ENCODE measurements at places on chromosomes 16 and 17.
A peak's percentile ranks its signal among the peaks of the same experiment; 100 is the strongest.

DNA sequence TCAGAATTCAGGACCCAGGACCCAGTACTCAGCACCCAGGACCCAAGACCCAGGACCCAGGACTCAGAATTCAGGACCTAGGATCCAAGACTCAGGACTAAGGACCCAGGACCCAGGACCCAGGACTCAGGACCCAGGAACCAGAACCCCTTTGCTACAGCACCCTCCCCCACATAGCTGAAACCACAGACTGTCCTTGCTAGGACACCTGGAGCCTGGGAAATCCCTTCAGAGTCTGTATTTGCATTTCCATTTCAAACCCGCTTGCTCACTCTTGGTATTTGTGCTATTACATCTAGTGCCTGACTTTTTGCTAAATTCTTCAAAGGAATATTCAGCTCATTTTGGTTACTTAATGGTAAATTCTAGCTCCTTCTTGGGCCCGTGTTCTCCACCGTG, 275.8 kb upstream of the MAF start:
- no peaks in the 10 kb centered on the region for H3K36me3 ChIP-seq
- no peaks in the 10 kb centered on the region for H3K27me3 ChIP-seq
- no peaks in the 10 kb centered on the region for H3K4me1 ChIP-seq
- DNase-seq: no peak

DNA sequence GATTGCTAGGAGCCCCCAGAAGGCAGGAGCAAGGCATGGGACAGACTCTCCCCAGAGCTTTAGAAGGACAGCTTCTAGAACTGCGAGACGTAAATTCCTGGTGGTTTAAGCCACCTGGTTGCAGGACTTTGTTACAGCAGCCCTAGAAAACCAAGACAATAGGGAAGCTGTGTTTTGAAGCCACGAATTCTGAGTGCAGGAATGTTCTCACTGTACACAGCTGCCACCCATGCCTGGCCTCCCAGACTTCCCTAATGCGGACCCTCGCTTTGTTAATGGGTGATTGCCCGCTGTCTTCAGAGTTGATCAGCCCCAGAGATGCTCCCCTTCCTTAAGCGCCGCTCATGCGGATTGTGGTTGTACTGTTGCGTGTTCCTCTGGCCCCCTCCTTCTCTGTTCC, 177.1 kb downstream of the MSI2 start:
- H3K4me1 ChIP-seq: peaks cover 28% of the 10 kb centered on the region
- H3K4me3 ChIP-seq: no peak overlapping the region
- H3K36me3 ChIP-seq: no peaks in the 10 kb centered on the region
- H3K27me3 ChIP-seq: no peaks in the 10 kb centered on the region
- H3K27ac ChIP-seq: no peak overlapping the region
- DNase-seq: no peak

- peak overlapping the region; percentile 85 for H3K27ac ChIP-seq
- peak overlapping the region; percentile 98 for H3K4me3 ChIP-seq
- peaks cover 42% of the 10 kb centered on the region for H3K4me1 ChIP-seq
- no peak for DNase-seq
Observed at GRCh38 chr16:31108794-31109558, 790 bp downstream of the BCKDK start.

GRCh38 chr16:68517606-68518166, 21.4 kb upstream of the ZFP90 start:
- H3K27ac ChIP-seq: no peak overlapping the region
- H3K4me1 ChIP-seq: peaks cover 4% of the 10 kb centered on the region
- no peak for DNase-seq
- no peaks in the 10 kb centered on the region for H3K27me3 ChIP-seq

- no peaks in the 10 kb centered on the region for H3K36me3 ChIP-seq
- H3K27me3 ChIP-seq: no peaks in the 10 kb centered on the region
- DNase-seq: peak; percentile 58
- H3K4me3 ChIP-seq: peak overlapping the region; percentile 47
- H3K4me1 ChIP-seq: peaks cover 10% of the 10 kb centered on the region
Observed at GRCh38 chr17:59837308-59838051, 55.3 kb downstream of the TUBD1 start.

GRCh38 chr16:53872248-53873221, 168.6 kb downstream of the FTO start:
- no peak for DNase-seq
- H3K36me3 ChIP-seq: no peaks in the 10 kb centered on the region
- H3K4me3 ChIP-seq: no peak overlapping the region

- H3K4me1 ChIP-seq: peaks cover 11% of the 10 kb centered on the region
- no peaks in the 10 kb centered on the region for H3K36me3 ChIP-seq
- H3K27me3 ChIP-seq: no peaks in the 10 kb centered on the region
- H3K4me3 ChIP-seq: no peak overlapping the region
- no peak overlapping the region for H3K27ac ChIP-seq
Observed at GRCh38 chr17:78972507-78973105, 7.1 kb downstream of the LGALS3BP start.

DNA sequence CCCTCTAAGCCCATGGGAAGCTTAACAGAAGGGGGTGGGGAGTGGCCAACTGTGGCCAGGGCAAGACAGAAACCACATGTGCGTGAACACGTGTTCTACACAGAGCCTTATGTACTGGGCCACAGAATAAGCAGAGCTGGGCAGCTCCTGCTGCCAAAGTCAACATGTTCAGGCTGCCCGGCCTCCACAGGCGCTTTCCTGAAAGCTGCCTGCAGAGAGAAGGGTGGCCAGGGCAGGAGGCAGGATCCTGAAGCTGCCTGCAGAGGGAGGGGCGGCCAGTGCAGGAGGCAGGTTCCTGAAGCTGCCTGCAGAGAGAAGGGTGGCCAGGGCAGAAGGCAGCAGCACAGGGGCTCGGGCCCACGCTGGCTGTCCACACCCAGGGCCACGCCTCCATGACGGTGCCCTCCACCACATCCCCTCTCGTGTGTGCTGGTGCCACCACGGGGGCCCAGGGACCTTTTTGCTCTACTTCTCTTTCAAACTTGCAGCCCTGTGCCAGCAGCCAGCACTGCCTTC, 79.5 kb downstream of the ANKRD11 start:
- no peaks in the 10 kb centered on the region for H3K27me3 ChIP-seq
- peaks cover 94% of the 10 kb centered on the region for H3K4me1 ChIP-seq
- DNase-seq: peak; percentile 53
- peak overlapping the region; percentile 62 for H3K27ac ChIP-seq
- H3K4me3 ChIP-seq: no peak overlapping the region

- peaks cover 91% of the 10 kb centered on the region for H3K36me3 ChIP-seq
- H3K4me3 ChIP-seq: no peak overlapping the region
- H3K4me1 ChIP-seq: peaks cover 3% of the 10 kb centered on the region
- no peaks in the 10 kb centered on the region for H3K27me3 ChIP-seq
- no peak for DNase-seq
Observed at GRCh38 chr17:75814900-75815373, 29.3 kb downstream of the UNC13D start.

- H3K36me3 ChIP-seq: no peaks in the 10 kb centered on the region
- H3K27me3 ChIP-seq: no peaks in the 10 kb centered on the region
- H3K4me1 ChIP-seq: no peaks in the 10 kb centered on the region
Observed at GRCh38 chr17:55463600-55463999, 42.0 kb upstream of the MMD start.

DNA sequence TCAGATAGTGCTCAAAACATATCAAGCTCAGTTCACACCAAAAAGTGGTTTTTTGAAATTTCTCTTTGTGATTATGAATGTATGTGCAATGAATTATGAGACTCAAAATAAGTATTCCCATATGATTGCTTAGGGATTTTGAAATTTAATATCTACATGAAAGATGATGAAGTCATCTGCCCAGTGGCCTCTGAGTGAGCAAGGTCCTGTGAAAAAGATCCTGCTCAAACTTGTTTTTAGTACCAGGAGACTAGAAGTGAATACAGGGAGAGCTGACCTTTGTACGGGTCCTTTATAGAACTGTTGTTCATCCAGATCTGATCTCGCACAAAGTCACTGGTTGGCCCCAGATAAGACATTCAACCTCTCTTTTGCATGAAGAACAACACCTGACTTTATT, 151.9 kb upstream of the MAF start:
- H3K4me3 ChIP-seq: no peak overlapping the region
- H3K27me3 ChIP-seq: no peaks in the 10 kb centered on the region
- H3K36me3 ChIP-seq: no peaks in the 10 kb centered on the region
- H3K27ac ChIP-seq: no peak overlapping the region
- DNase-seq: no peak

DNA sequence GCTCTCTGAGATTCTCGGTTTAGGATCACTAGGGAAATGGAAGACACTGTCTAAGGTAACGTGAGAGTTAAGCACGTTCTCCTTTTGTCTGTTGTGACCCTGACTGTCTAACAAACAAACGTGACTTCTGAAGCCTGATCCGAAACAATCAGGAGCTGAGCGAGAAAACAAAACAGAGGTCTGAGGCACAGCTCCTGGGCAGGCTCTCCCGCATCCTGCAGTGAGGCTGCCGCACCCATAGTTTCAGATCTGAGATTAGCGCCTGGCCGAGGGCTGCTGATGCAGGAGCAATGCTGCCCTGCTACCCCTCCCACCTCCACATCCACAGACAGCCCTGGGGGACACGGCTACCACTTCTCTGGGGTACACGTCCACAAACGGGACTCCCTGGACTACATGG, 46.7 kb downstream of the RNF157 start:
- H3K4me3 ChIP-seq: no peak overlapping the region
- H3K4me1 ChIP-seq: peaks cover 34% of the 10 kb centered on the region
- no peaks in the 10 kb centered on the region for H3K27me3 ChIP-seq
- DNase-seq: no peak
- no peaks in the 10 kb centered on the region for H3K36me3 ChIP-seq
- no peak overlapping the region for H3K27ac ChIP-seq

DNA sequence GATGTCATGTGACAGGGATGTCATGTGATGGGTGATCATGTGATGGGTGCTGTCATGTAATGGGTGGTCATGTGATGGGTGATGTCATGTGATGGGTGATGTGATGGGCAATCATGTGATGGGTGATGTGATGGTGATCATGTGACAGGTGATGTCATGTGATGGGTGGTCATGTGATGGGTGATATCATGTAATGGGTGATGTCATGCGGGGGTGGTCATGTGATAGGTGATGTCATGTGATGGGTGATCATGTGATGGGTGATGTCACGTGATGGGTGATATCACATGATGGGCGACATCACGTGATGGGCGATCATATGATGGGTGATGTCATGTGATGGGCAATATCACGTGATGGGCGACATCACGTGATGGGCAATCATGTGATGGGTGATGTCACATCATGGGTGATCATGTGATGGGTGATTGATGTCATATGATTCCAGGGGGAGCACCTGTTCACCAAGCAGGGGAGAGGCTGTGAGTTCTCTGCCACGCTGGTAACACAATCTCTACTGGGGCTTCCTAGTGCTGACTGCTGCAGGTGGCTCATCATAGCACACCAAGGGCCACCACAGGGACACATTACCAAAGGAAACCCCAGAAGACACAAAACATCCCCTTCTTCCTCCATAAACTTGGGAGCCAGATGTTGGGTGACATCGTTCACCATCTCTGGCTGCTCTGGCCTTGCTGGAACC, 16.5 kb downstream of the CD300LB start:
- peaks cover 19% of the 10 kb centered on the region for H3K4me1 ChIP-seq
- H3K4me3 ChIP-seq: no peak overlapping the region
- no peaks in the 10 kb centered on the region for H3K36me3 ChIP-seq
- H3K27ac ChIP-seq: no peak overlapping the region
- no peaks in the 10 kb centered on the region for H3K27me3 ChIP-seq

- no peak overlapping the region for H3K4me3 ChIP-seq
- H3K4me1 ChIP-seq: no peaks in the 10 kb centered on the region
- no peaks in the 10 kb centered on the region for H3K36me3 ChIP-seq
- H3K27ac ChIP-seq: no peak overlapping the region
Observed at GRCh38 chr16:24046442-24046841, 209.7 kb upstream of the CACNG3 start.

- no peaks in the 10 kb centered on the region for H3K36me3 ChIP-seq
- no peak overlapping the region for H3K27ac ChIP-seq
- no peak overlapping the region for H3K4me3 ChIP-seq
- no peak for DNase-seq
- no peaks in the 10 kb centered on the region for H3K27me3 ChIP-seq
Observed at GRCh38 chr17:61874075-61874474, 10.7 kb upstream of the BRIP1 start.

DNA sequence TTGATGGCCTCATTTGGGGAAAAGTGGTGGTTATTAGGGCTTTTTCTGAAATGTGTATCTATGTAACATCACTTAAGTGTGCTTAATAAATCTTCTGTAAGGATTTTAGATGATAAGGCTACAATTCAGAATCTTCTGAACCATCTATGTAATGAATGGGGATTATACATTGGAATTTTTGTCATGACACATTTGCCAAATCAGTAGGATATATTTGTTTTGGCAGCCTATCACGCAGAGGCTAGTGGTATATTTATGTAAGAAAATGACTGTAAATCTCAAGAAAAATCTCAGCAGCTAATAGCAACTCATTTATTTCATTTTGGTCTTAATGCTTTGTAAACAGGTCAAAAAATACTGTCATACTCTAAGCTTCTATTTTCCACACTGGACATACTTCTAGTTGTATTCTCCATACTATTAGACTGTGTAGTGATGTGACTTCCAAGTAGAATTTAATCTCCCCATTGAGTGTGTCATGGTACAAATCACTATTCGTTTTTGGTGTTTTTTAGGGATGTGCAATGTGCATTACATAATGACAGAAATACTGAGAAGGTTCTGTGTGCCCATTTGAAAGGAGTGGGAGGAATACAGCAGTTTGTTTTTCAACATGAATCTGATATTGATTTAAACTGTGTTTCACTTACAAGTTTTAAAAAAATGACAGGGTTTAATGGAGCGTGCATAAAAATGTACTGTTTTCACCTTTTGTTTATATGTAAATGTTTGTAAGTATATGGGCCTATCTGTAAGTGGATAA, 29.2 kb downstream of the CLUH start:
- no peak for DNase-seq
- H3K36me3 ChIP-seq: peaks cover 66% of the 10 kb centered on the region
- peaks cover 15% of the 10 kb centered on the region for H3K4me1 ChIP-seq
- H3K27me3 ChIP-seq: no peaks in the 10 kb centered on the region
- H3K4me3 ChIP-seq: no peak overlapping the region

DNA sequence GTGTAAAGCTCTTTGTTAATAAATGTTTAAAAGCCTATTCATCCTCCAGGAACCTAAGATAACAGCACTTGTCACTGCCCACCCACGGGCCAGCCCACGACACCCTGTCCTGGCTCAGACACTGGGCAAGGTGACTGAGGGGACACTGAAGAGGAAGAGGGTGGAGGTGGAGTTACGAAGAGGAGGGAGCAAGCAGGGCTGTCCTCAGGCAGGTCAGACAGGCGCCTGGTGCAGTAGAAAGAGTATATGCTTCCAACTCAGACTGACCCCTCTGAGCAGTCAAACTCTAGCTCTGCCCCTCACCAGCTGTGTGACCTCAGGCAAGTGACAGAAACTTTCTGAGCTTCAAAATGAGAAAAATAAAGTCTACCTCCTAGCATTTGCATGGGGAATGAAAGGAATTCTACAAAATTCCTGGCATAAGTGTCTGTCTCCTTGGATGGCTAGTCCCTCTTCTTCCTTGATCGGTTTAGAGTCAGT, 22.8 kb downstream of the TEX2 start:
- peaks cover 48% of the 10 kb centered on the region for H3K4me1 ChIP-seq
- no peaks in the 10 kb centered on the region for H3K27me3 ChIP-seq

DNA sequence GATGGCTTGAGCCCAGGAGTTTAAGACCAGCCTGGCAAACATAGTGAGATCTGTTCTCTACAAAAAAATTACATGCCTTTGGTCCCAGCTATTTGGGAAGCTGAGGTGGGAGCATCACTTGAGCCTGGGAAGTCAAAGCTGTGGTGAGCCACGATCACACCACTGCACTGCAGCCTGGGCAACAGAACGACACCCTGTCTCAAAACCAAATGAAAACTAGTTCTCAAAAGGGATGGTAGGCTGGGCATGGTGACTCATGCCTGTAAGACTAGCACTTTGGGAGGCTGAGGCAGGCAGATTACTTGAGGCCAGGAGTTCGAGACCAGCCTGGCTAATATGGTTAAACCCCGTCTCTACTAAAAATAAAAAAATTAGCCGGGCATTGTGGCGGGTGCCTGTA, 31.1 kb downstream of the PPM1D start:
- H3K36me3 ChIP-seq: peaks cover 24% of the 10 kb centered on the region
- H3K27ac ChIP-seq: no peak overlapping the region
- no peaks in the 10 kb centered on the region for H3K27me3 ChIP-seq
- H3K4me3 ChIP-seq: no peak overlapping the region

All from gastrocnemius medialis (tissue), 4 donors.